Daoy (cell line): ENCODE measurements at places on chromosomes 16 and 17.

DNA sequence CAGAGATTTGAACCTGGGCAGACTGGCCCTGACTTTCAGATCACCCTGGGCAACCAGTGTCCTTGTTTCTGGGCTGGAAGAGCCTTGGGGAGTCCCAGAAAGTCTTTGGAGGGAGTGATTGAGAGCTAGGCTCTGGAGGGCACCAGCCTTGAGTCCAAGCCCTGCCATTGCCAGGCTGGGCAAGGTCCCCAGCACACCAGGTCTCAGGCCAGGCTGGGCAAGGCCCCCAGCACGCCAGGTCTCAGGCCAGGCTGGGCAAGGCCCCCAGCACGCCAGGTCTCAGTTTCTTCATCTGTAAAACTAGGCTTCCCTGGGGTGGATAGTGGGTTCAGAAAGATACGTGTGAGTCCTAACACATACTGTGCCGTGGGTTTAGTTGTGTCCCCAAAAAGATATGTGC lies 135.0 kb downstream of the IRF8 start:
- DNase-seq = no peak

GRCh38 chr17:75228305-75228704 lies 22.8 kb downstream of the NUP85 start:
- DNase-seq = no peak

DNA sequence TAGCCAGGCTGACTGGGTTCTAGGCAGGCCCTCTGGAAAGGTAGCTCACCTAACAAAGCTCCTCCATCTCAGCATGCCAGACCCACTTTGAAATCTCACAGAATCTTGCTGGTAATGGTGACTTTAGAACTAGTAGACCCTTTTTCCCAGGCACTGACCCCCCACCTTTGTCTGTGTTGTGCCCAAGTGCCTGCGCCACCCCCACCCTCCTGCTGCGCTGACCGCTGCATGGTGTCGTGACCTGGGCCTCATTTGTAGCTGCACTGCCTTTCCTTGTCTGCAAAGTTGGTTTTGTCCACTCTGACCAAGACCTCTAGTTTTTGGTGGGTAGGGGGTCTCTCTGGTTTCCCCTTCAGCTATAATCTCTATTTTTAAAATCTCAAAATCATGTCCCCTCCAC lies 6.8 kb downstream of the ATXN1L start:
- DNase-seq = no peak

DNA sequence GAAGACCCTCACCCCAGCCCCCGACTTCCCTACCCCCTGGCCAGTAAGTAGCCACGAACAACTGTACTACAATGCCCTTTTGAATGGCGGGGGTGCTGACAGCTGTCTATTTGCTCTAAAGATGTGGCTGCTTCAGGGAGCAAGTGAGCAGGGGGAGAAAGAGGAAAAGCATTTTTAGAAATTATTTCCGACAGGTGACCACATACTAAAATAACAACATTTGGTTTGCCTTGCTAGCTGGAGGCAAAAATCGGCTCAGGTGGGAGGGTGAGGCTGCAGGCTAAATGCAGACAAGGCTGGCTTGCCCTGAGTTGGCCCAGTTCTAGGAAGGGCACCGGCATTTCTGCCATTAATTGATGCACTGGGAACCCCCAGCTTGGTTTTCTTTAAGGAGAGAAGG lies 188.5 kb downstream of the XYLT1 start:
- no peak for DNase-seq

- DNase-seq = no peak
Measured at GRCh38 chr16:85812031-85812807, 12.7 kb downstream of the COX4I1 start.

GRCh38 chr16:61684541-61684940 lies 351.7 kb downstream of the CDH8 start:
- no peak for DNase-seq

DNA sequence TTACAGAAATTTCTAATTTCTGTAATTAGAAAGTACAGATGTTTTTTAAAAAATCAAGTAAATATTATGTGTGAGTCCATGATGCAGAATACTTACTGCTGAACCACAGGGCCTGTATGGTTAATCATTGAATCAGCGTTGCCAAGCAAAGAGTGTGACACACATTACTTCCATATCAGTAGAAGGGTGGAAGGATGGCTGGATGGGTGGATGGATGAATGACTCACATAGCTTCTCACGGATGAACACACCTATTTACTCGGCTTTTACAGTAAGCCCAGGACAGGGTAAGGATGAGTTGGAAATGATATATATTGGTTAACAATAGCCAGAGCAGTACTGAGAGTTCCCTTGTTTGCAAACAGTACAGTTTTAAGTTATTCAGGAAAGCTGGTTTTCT lies 495.9 kb upstream of the RBFOX1 start:
- peak; percentile 41 for DNase-seq

GRCh38 chr17:64537488-64537887 lies 30.7 kb downstream of the CEP95 start:
- DNase-seq = no peak

DNA sequence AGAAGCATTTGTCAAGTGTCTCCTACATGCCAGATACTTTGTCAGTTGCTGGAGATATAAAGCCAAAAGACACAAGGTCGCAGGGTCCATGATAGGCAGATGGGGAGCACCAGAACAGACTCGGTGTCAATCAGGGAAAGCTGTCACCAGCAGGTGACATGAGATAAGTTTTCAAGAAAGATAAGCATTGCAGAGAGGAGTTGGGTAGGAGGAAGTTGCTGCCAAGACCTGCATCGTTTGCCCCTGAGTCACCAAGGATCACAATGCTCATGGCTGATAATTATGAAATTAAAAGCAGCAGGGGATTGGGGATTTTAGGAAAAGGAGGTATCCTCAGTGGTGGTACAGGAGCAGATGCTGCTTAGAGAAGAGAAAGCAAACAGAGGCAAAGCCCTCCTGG lies 551.1 kb upstream of the CDH11 start:
- DNase-seq = peak; percentile 61
